Activated CD4-positive, alpha-beta T cell treated with anti-CD3 and anti-CD28 coated beads, Interleukin-2, amount 50 U/mL, for 1 hour (primary cell): ENCODE measurements at places on chromosomes 6 and 20.

- no peak for DNase-seq
These were observed 41.5 kb downstream of the SH3BGRL2 start for GRCh38 chr6:79672631-79673111.

GRCh38 chr6:134267917-134268361, 50.0 kb downstream of the SGK1 start:
- no peak for DNase-seq

DNA sequence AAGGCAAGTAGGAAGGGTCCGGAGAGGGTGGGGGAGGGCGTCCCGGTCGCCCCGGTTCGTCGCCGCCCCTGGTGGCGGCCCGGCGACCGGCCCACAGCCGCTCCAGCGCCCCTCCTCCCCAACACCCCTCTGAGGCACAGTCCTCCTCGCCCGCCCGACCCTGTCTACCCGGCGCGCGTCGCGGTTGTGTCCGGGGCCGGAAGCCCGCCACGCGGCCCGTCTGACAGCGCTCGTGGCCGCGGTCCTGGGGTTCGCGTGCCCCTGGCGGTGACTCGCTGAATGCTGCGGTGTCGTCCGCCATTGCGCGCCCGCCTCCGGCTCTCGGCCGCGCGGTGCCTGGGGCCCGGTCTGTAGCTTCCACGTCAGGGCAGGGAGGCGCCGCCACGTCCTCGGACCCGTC, 335.3 kb upstream of the DEFB115 start:
- DNase-seq, result no peak

DNA sequence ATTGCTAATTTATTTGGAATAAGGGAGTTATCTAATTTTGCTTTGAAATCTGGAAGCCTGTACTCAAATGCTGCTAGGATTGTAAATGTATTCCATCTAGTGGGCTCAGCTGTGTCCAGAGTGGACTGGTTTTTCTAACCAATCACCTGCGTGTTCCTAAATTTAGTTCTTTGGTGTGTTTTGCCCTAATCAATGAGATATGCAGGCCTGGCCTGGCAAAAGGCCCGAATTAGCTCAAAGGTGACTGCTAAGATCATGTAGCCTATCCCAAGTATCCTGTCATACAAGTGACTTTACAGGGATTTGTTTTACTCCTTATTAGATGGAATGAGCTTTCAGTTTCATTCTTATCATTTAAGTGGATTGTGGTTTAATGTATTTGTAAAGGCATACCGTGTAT, 51.3 kb upstream of the ARMC2 start:
- no peak for DNase-seq

GRCh38 chr6:37643851-37644672, 53.6 kb downstream of the MDGA1 start:
- no peak for DNase-seq

GRCh38 chr6:37691904-37692806, 5.5 kb downstream of the MDGA1 start:
- DNase-seq, result peak; percentile 77
